ENCODE measurements at places on chromosomes 2 and 18.

- DNase-seq: no peak
Measured at GRCh38 chr2:88673363-88673762, 18.1 kb upstream of the RPIA start.

GRCh38 chr18:57542126-57542525 lies 44.4 kb downstream of the FECH start:
- no peak for DNase-seq

DNA sequence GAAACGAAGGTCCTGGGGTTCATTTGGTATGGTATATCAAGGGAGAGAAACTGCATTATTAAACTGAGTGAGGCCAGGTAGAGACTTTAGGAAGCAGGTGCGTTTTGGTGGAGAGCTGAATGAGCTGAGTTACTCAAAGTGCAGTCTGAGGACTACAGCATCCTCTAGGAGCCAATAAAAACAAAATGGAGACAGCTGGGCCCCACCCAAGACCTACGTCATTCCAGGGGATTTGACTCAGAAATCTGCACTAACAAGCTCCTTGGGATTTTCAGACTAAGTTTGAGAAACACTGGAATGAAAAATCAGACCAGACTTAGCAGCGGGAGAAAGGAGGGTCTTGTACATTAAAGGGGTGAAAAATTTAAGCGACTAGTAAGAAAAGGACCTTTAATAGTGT lies 131.5 kb downstream of the UXS1 start:
- DNase-seq: no peak

DNA sequence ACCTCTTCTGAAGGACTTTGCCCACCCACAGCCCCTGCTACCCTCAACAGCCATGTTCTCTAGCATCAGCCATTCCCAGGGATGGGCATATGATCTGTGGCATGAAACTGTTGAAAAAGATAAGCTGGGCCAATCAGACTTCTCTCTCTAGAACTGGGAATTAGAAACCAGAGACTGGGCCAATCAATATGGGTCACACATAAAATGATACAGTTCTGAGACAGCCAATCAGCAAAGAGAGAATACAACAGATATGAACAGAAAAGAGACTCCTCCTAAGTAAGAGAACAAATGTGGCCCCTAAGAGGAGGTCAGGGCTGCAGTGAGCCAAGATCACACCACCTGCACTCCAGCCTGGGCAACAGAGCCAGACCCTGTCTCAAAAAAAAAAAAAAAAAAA lies 2.1 kb downstream of the KIDINS220 start:
- DNase-seq: no peak

DNA sequence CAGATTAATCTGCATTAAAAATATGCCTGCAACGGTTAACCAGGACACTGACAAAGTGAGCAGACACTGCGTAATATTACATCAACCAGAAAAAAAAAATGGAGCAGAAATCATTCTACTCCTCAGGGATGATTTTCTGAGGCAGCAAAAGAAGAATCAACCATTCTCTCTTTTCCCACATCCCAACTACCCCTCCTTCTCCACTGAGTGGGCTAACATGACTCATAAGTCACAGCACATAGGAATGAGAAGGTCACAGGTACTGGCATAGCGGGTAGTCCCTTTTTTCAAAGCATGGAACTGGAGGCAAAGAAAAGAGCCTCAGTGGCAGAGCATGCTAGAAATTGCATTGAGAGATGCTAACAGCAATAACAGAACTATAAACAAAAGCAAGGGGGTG lies 54.3 kb upstream of the TSPYL6 start:
- no peak for DNase-seq

DNA sequence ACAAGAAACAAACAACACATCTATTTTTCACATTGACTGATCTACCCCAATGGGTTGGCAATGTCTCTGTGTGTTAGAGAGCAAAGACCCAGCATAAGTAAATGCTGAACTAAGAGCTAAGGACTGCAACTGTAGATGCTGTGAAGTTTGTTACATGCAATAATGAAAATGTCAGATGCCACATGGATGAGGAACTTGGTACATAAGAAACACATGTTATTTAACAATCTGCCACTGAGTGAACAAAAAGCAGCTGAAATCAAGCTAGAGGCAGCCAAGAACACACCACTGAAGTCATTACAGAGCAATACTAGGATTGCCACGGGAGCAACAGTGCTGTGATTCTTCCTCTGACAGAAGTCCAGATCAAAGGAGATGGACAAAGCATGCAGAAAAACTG lies 389.4 kb downstream of the CDH2 start:
- no peak for DNase-seq

DNA sequence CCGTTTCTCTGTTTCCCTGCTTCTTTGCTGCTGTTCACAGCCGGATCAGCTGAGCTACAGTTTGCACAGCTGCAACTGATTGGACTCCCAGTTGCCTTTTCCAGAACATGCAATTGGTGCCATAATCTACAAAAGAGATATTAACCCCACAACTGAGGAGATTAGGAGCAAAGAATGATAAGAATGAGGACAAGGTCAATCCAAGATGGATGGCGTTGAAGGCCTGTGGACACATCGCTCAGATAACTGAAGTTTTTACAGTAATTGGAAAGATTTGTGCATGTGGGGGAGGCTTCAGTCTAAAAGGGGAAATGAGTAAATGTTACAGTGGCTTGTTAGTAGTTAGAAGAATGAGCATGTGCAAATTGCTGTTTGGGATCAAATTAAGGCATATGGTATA lies 263.2 kb downstream of the TGIF1 start:
- no peak for DNase-seq

GRCh38 chr2:126658905-126659561 lies 3.1 kb downstream of the GYPC start:
- peak; percentile 48 for DNase-seq

DNA sequence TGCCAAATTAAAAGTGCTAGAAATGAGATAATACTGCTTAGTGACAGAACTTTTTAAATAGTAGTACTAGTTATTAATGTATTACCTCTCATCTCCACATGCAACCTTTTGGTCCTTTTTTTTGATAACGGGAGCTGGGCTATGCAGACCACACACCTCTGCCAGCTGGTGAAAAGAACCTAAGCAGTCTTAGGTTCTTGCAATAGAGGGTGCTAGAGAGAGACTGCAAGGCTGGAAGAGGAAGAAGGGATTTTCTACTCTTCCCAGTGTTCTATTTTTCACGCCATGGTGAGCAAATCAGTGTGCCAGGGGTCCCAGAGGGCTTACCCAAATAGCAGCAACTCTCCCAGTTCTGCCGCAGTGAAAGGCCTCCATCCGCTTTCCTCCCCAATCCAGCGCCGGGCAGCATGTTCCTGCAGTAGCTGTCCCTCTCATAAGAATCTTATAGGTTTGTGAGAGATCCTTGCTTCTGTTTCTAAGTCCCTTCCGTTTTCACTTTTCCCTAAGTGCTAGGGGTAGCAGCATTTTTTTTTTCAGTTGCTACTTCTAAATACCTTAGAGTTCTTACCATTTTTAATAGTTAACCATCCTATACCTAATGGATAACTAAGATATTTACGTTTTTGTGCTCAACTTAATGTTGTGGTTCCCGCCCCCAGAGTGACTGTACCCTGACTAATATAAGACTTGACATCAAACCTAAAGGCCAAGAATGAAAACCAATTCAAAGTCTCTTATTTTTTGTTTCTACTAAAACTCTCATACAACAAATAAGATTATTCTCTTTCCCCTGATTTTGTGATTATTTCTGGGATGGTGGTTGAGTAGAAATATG lies 69.4 kb upstream of the UBE2E3 start:
- no peak for DNase-seq

DNA sequence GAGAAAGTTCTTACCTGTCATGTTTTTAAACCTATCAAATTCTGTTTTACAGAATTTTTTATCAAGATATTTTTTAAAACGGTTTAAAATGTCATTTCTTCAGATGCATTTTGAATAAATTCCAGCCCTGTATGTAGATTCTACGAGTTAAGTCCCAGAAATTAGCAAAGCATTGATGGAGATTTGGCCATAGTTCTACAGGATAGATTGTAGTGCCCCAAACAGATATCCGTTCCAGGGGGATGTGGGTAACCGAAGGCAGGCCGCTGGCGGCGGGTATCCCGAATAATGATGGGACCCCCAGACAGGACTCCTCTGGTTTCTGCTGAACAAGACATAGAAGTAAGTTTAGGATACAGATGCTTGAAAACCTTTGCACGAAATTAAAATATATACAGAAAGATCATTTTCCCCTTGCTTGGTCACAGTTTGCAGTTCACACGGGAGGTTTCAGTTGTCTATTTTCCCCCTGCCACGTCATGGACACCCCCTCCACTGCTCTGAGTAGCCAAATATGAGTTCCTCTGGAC lies 755 bp downstream of the NOL4 start:
- no peak for DNase-seq

GRCh38 chr2:210859314-210859713 lies 302.9 kb downstream of the CPS1 start:
- DNase-seq: no peak

GRCh38 chr18:59265246-59265973 lies 7.8 kb downstream of the RAX start:
- no peak for DNase-seq

DNA sequence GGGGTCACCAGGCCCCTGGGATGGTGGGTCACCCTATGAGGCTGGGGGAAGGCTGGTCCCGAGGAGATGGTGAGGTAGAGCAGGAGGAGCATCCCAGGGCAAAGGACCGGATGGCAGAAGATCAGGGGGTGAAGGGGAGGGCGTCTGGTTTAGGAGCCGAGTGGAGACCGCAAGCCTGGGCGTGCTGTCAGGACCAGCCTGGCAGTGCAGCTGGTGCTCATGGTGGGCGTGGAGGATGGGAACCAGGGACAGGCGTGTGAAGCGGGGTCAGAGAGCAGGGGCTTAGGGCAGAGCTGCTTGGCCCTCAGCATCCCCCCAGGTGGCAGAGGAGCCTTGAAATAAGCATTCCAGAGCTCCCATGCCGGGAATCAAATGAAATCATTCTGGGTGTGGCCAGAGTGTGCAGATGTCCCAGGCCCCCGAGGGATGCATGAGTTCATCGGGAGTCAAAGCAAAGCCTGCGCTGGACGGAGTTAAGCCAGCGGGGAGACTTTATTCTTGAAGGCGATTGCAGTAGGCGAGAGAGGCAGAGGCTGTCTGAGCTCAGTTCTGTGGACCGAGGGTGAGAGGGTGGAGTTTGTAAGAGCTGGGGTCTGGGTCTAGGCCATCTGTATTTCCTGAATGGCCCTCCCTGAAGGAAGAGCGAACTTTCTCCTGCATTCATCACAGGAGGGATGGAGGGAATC lies 33.1 kb upstream of the MBP start:
- no peak for DNase-seq

DNA sequence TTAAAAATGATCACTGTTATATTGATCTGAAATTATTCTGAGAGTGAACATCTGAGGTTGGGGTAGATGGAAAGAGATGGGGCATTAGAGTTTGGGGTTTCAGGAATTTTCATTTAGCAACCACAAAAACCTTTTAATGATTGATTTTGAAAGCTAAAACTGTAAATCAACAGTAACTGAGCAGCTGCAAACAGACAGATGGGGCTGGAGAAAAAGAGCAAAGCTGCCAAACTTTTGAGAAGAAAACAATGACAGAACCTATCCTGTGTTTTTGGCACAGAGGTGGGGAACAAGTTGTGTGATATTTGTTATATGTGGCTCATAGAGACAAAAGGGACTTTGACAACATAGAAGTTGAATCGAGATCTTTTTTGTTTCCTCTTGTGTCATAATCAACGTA lies 415.8 kb upstream of the DSEL start:
- no peak for DNase-seq

GRCh38 chr2:186709529-186710450 lies 15.9 kb downstream of the FAM171B start:
- DNase-seq: no peak

DNA sequence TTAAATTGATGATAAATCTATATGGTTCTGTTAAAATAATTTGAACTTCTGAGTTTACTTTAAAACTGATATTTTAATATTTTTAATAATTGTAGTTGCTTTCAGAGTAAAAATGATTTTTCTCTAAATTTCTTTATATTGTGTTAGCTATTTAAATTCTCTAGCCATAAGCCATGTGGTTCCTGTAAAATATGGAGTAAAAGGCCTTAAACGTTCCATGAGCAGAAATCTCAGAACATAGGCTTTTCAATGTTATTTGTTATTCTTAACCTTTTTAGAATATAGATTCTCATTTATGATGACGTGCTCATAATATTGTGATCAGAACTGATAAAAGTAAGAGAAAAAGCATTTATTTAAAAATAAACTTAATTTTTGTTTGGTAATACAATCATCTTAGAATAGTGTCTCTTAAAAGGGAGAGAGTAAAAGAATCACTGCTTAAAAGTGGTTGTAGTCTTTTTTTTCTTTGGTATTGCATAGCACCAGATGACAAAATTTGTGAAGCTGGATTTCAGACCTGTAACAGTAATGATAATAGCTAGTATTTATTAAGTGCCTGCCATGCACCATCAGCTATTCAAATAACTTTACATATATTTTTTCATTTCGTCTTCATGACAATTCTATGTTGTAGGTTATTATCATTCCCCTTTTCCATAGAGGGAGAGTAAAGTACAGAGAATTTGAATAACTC lies 2.7 kb downstream of the BMPR2 start:
- no peak for DNase-seq

GRCh38 chr2:55165626-55166025 lies 66.5 kb downstream of the CLHC1 start:
- DNase-seq: no peak

DNA sequence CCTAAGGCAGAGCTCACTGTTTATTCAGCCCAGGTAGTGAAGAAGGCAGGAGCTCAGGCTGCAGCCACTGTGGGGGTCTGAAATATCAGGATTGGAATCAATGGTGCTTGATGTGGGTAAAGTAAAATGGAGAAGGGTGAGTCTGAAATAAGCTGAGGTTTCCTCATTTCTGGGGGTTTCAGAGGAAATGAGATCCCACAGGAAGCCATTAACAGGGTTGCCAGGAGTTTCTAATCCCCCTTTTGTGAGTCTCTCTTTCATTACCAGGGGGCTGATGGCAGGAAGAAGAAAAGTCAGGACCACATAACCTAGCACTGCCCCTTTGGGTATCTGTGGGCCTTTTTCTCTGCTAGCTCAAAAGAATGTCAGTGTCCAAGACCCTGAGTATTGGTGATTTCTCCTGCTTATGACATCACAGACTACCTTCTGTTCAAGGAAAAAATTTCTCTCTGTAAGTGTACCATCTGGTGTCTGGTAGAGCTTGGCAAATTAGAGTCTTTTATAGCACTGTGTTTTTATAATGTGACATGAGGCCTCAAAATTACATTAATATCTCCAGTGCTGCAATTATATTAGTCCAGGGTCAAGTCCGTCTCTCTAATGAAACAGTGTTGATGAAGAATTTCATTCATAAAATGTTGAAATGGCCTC lies 56.0 kb downstream of the LBH start:
- no peak for DNase-seq

GRCh38 chr2:235314371-235314930 lies 179.4 kb upstream of the AGAP1 start:
- DNase-seq: no peak

- no peak for DNase-seq
Measured at GRCh38 chr2:140988597-140988996, 1142.2 kb downstream of the LRP1B start.

DNA sequence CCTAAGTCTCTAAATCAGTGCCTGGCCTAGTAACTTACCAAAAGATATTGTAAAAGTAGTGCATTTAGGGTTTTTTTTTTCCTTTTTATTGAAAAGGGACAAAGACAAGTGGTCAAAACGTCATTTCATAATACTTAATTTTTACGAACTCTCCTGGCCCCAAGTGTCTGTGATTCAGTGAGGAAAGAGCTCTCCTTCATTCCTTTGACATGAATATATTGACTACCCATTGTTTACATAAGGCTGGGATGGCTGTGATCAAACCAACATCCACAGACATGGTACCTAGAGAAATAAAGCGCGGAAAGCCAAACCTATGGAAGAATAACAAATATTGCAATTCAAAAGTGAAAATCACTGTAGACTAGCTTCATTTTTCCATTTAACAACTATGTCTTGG lies 198.4 kb downstream of the BABAM2 start:
- DNase-seq: no peak
